Activated CD4-positive, alpha-beta memory T cell treated with anti-CD3 and anti-CD28 coated beads for 36 hours (primary cell): ENCODE measurements at places on chromosomes 13 and 19. TPM values are rescaled to one million over a fixed set of nuclear protein-coding genes. Genes with fewer than 3 reads are reported as not detected.
A peak's percentile ranks its signal among the peaks of the same experiment; 100 is the strongest.

- H3K4me1 ChIP-seq = peaks cover 12% of the 10 kb centered on the region
- no peak overlapping the region for H3K4me3 ChIP-seq
- no peaks in the 10 kb centered on the region for H3K36me3 ChIP-seq
Observed at GRCh38 chr13:111382877-111383276, 62.4 kb downstream of the TEX29 start.

DNA sequence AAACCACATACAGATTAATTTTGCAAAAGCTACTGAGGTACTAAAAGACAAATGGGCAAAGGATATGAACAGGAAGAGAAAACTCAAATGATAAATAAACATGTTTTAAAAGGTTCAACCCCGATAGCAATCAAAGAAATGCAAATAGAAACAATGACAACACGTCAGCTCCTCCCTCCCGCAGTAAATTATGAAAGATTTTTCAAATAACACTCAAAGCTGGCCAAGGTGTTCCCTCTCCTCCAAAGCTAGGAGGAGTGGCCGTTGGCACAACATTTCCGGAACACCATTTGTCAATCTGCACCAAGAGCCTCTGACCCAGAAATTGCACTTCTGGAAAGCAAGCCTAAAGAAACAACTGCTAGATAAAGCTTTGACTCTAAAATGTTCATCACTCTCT is 28.3 kb downstream of the INSR start:
- H3K4me1 ChIP-seq = no peaks in the 10 kb centered on the region
- H3K4me3 ChIP-seq = no peak overlapping the region
- no peaks in the 10 kb centered on the region for H3K36me3 ChIP-seq
- H3K27ac ChIP-seq = no peak overlapping the region
- peaks cover 3% of the 10 kb centered on the region for H3K27me3 ChIP-seq

DNA sequence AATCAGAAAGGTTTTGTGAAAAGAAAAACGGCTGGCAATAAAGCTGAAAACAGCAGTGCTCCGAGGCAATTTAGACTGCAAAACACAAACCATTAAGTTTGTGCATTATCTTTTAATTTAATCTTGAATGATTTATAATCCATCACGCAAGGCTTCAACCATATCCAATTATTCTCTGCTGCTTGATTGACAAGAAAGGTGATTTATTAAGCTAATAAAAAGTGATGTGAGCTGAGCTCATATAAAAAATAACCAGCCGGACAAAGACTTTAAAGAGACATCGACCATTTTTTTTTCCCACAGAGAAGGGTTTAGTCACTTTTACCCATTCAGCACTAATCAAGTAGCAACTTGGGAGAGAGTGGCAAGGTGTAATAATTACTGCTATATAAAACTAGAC is 33.6 kb downstream of the TSHZ3 start:
- DNase-seq = no peak
- H3K27ac ChIP-seq = no peak overlapping the region
- H3K4me3 ChIP-seq = no peak overlapping the region

Gene SLITRK1
- not detected for total RNA-seq

- H3K4me1 ChIP-seq = peaks cover 20% of the 10 kb centered on the region
- H3K4me3 ChIP-seq = peak within 1 kb of the TSS; percentile 48
- H3K36me3 ChIP-seq = no peaks in the 10 kb centered on the region
- H3K27me3 ChIP-seq = peaks cover 60% of the 10 kb centered on the region
- DNase-seq = peak; percentile 57
Observed at GRCh38 chr19:18612772-18613588, at the start of gene TMEM59L. TSS of gene TMEM59L (plus strand) at chr19:18612870. CDS start at chr19:18612959, 89 bp downstream.

DNA sequence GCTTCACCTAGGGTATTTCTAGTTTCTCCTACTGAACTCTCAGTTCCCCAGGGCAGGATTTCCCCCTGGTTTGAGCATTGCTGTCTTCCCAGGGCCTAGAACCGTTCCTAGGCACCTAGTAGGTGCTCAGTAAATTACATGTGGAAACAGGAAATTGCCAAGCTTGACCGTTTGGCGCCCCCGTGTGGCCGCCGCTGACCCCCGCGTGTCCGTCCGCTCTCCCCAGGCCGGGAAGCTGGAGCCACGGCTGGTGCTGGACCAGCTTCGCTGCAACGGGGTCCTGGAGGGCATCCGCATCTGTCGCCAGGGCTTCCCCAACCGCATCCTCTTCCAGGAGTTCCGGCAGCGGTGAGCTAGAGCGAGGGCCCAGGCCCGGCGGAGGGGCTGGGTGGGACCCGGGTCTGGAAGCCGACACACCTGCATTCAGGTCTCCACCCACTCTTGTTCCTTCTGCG is 55.5 kb downstream of the MYH14 start:
- H3K36me3 ChIP-seq = no peaks in the 10 kb centered on the region
- H3K27ac ChIP-seq = no peak overlapping the region
- peak; percentile 32 for DNase-seq
- peaks cover 15% of the 10 kb centered on the region for H3K27me3 ChIP-seq
- H3K4me3 ChIP-seq = no peak overlapping the region
- no peaks in the 10 kb centered on the region for H3K4me1 ChIP-seq

GRCh38 chr13:50129706-50130122 is 114.5 kb downstream of the KCNRG start:
- H3K27me3 ChIP-seq = peaks cover 59% of the 10 kb centered on the region
- H3K27ac ChIP-seq = peak overlapping the region; percentile 80
- H3K4me3 ChIP-seq = peak overlapping the region; percentile 66
- peaks cover 63% of the 10 kb centered on the region for H3K4me1 ChIP-seq
- DNase-seq = peak; percentile 13

DNA sequence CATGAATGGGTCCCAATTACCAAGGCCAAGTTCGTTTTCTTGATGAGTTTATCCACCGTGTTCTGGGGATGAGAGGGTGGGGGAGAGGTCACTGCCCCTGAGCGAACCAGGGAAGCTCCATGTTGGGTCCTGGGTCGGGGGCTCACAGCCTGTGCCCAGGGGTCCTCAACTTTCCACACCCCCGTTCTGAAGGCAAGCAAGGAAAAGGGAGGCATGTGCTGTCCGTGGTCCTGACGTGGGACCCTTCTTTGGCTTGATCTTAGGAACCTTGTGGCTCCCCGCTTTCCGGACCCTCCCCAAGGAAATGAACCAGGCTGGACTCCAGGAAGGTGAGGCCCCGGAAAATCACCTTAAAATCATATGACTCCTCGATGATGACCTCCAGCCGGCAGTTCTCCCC is 18.2 kb upstream of the MEIS3 start:
- DNase-seq = no peak
- H3K27me3 ChIP-seq = peaks cover 42% of the 10 kb centered on the region
- peaks cover 15% of the 10 kb centered on the region for H3K4me1 ChIP-seq
- H3K27ac ChIP-seq = no peak overlapping the region
- no peak overlapping the region for H3K4me3 ChIP-seq
- H3K36me3 ChIP-seq = no peaks in the 10 kb centered on the region

Gene KATNAL1
- total RNA-seq = 13.9 TPM

GRCh38 chr13:41763782-41764181 is 197.1 kb downstream of the VWA8 start:
- no peaks in the 10 kb centered on the region for H3K27me3 ChIP-seq
- H3K4me3 ChIP-seq = no peak overlapping the region
- peaks cover 20% of the 10 kb centered on the region for H3K36me3 ChIP-seq
- no peak overlapping the region for H3K27ac ChIP-seq
- H3K4me1 ChIP-seq = peaks cover 2% of the 10 kb centered on the region

Gene MCF2L
- total RNA-seq = 8.0 TPM

DNA sequence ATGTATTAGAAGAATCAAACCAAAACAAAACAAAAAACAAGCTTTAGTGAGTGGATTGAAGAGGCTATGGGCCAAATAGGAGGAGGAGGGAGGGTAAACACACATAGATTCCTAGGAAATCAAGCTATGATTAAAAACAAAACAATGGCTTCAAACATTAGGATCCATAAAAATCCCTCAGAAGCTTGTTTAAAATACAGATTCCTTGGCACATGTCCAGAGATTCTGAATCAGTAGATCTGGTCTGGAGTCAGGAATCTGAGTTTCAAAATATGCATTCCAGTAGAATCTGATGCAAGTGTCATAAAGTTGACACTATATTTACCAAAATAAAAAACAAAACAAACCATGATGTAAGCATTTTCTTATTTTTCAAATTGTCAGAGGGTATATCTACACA is 692.8 kb upstream of the SGCG start:
- DNase-seq = no peak
- no peaks in the 10 kb centered on the region for H3K4me1 ChIP-seq

Gene TYROBP
- total RNA-seq = not detected

GRCh38 chr19:10858204-10858828 is 10.1 kb downstream of the C19orf38 start:
- no peaks in the 10 kb centered on the region for H3K27me3 ChIP-seq
- H3K36me3 ChIP-seq = no peaks in the 10 kb centered on the region
- no peak overlapping the region for H3K4me3 ChIP-seq
- H3K27ac ChIP-seq = no peak overlapping the region
- DNase-seq = peak; percentile 47

GRCh38 chr13:110665491-110666254 is 40.2 kb downstream of the CARS2 start:
- H3K4me1 ChIP-seq = peaks cover under 1% of the 10 kb centered on the region
- H3K27ac ChIP-seq = no peak overlapping the region
- no peak overlapping the region for H3K4me3 ChIP-seq
- DNase-seq = no peak
- peaks cover 58% of the 10 kb centered on the region for H3K36me3 ChIP-seq

GRCh38 chr13:27293076-27293691 is 22.6 kb downstream of the RASL11A start:
- H3K27ac ChIP-seq = peak overlapping the region; percentile 24
- peak; percentile 23 for DNase-seq
- no peaks in the 10 kb centered on the region for H3K36me3 ChIP-seq
- no peaks in the 10 kb centered on the region for H3K27me3 ChIP-seq
- H3K4me1 ChIP-seq = peaks cover 24% of the 10 kb centered on the region
- H3K4me3 ChIP-seq = peak overlapping the region; percentile 2

Gene ZNF837
- total RNA-seq = 2.4 TPM

GRCh38 chr13:40468227-40468838 is 198.1 kb downstream of the FOXO1 start:
- H3K4me1 ChIP-seq = peaks cover 2% of the 10 kb centered on the region
- H3K36me3 ChIP-seq = no peaks in the 10 kb centered on the region
- no peak for DNase-seq
- H3K4me3 ChIP-seq = no peak overlapping the region

DNA sequence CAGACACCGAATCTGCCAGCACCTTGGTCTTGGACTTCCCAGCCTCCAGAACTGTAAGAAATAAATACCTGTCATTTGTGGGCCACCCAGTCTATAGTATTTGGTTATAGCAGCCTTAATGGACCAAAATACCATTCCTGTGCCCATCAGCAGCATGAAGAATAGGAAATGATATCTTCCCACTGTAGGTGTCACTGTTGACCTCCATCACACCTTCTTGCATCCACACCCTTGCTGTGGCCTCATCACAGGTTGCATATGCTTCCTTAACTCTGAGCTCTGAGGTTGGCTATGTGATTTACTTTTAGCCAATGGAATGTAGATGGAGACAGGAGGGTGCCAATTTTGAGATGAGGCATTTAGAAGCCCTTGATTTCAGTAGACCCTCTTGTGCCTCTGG is 242.0 kb upstream of the TSHZ3 start:
- DNase-seq = no peak
- peaks cover 13% of the 10 kb centered on the region for H3K27me3 ChIP-seq
- H3K4me1 ChIP-seq = no peaks in the 10 kb centered on the region
- H3K27ac ChIP-seq = no peak overlapping the region
- no peaks in the 10 kb centered on the region for H3K36me3 ChIP-seq
- no peak overlapping the region for H3K4me3 ChIP-seq

Gene PLEKHA4
- total RNA-seq = 11.0 TPM

DNA sequence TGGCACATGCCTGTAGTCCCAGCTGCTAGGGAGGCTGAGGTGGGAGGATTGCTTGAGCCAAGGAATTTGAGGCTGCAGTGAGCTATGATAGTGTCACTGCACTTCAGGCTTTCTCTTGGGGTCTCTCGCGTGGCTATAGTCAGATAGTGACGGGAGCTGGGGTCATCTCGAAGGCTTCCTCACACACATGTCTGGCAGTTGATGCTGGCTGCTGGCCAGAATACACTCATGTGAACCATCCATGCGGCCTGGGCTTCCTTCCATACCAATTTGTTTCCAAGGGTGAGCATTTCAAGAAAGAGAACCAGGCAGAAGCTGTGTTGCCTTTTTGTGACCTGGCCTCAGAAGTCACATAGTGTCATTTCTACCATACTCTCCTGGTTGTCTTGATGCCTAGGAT is 26.4 kb downstream of the LEUTX start:
- H3K4me1 ChIP-seq = no peaks in the 10 kb centered on the region
- H3K27me3 ChIP-seq = peaks cover 13% of the 10 kb centered on the region
- no peak overlapping the region for H3K4me3 ChIP-seq
- no peak overlapping the region for H3K27ac ChIP-seq
- DNase-seq = no peak

DNA sequence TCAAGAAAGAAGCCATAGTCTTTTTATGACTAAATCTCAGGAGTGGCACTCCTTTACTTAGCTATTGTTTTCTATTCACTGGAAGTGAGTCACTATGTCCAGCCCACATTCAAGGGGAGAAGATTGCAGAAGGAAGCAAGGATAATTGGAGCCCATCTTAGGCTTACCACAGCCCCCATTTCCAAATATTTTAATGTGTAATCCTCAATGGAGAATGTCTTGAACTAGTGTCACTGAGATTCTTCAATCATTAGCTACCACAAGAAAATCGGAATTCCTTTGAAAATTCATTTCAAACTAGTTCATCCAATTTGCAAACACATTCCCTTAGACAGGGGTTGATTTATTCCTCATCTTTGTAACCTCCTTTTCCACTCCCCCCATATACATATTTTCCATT is 84.7 kb downstream of the DLEU7 start:
- H3K4me1 ChIP-seq = no peaks in the 10 kb centered on the region
- H3K4me3 ChIP-seq = no peak overlapping the region
- no peak overlapping the region for H3K27ac ChIP-seq
- H3K27me3 ChIP-seq = no peaks in the 10 kb centered on the region

DNA sequence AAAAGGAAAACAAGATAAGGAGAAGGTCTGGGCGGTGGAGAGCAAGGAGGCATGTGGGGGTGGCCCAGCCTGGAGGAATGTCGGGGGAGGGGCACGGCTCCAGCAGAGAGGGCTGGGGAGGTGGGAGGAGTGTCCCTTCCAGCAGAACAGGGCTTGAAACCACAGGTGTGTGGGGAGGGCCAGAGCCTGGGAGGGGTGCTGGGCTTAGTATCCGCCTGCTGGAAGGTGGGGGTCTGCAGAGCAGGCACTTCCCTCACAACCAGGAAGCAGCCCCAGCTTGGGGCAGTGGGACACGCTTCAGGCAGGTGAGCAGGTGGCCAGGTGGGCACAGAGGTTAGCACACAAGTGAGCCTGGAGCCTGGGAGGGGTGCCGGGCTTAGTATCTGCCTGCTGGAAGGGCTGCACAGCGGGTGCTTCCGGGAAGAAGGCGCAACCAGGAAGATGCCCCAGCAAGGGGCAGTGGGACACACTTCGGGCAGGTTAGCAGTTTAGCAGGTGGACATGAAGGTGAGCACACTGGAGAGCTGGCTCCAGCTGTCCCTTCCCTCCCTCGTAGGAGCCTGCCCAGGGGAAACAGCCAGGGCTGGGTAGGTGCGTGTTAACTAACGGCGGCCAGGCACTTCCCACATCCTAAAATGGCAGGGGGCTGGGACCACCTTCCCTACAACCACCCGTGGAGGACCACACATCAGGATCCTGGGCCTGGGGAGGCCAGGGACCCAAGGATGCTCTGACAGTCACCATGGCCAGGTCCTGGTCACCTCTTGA is 3.0 kb downstream of the GAS6 start:
- H3K4me1 ChIP-seq = peaks cover 12% of the 10 kb centered on the region
- H3K27me3 ChIP-seq = peaks cover 28% of the 10 kb centered on the region
- H3K27ac ChIP-seq = no peak overlapping the region
- no peak overlapping the region for H3K4me3 ChIP-seq
